ENCODE measurements at places on chromosomes 2 and 18.

DNA sequence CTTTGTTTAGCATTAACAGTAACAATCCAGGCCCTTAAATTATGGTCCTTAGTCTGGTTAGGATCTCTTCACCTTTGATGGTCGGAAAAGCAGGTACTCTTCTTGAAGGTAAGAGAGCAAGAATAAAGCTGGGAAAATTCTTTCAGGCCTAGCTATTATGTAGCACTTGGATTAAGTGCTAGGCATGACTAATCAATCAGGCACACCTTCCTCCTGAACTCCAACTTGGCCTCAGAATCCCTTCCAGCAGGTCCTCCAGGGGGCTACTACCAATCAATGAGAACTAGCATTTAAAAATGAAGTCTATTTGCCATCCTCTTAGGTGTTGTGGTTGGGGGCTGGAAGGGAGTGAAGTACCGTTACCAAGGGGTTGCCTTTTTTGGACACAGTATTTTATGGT is 3.7 kb downstream of the SMYD1 start:
- no peak for DNase-seq

GRCh38 chr18:28802546-28802945 is 625.6 kb upstream of the CDH2 start:
- no peak for DNase-seq

GRCh38 chr2:136985044-136985443 is 219.7 kb downstream of the THSD7B start:
- DNase-seq, result no peak

DNA sequence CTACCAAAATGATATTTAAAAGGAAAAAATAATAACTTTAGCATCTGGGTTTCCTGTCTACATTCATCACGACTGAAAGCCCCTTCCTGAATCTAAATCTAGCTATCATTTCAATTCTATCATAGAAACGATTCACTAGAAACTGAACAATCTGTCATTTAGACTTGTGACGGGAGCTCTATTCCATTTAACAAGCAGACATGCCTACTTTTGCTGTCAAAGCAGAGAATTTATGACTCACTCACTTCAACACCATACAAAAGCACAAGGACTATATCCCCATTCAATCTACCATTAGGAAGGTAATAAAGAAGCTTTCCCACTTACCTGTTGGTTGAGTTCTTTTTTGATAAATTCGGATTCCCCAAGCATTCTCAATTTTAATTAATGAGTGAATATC is 1072.3 kb downstream of the LRP1B start:
- no peak for DNase-seq

GRCh38 chr2:217054791-217055190 is 194.9 kb upstream of the TNP1 start:
- no peak for DNase-seq

DNA sequence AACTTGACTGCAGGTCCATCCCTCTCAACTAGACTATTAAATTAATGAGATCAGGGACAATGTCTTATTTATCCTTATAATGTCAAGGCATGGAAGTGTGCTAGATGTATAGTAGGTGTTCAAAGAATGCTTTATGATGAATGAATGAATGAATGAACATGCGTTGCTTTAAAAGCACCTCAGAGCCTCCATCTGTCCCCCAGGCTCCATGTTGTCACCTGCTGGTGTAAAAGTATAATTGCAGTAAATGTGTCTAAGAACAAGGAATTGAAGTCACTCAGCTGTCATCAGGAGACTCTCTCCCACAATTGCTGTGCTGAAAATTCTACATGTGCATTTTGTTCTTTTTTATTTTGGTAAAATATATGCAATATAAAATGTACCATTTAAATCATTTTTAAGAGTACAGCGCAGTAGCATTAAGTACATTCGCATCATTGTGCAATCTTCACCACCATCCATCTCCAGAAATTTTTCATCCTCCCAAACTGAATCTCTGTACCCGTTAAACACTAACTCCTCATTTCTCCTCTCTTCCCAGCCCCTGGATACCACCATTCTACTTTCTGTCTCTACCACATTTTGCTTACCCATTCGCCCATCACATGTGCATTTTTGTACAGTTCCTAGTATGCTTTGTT is 52.6 kb downstream of the GNAL start:
- DNase-seq, result no peak

- DNase-seq, result no peak
Measured at GRCh38 chr2:152084076-152084475, 14.8 kb downstream of the CACNB4 start.

GRCh38 chr18:55307505-55307904 is 280.5 kb downstream of the TCF4 start:
- no peak for DNase-seq

DNA sequence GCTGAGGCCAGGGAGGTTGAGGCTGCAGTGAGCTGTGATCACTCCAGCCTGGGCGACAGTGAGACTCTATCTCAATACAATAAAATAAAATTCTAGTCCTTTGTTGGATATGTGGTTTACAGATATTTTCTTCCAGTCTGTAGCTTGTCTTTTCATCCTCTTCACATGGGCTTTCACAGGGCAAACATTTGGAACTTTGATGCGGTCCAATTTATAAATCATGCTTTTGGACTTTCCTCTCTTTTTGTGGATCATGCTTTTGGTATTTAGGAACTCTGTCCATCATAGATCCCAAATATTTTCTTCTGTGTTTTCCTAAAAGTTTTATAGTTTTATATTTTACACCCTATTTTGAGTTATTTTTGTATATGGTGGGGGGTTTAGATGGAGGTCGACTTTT is 14.9 kb downstream of the RAB10 start:
- no peak for DNase-seq

DNA sequence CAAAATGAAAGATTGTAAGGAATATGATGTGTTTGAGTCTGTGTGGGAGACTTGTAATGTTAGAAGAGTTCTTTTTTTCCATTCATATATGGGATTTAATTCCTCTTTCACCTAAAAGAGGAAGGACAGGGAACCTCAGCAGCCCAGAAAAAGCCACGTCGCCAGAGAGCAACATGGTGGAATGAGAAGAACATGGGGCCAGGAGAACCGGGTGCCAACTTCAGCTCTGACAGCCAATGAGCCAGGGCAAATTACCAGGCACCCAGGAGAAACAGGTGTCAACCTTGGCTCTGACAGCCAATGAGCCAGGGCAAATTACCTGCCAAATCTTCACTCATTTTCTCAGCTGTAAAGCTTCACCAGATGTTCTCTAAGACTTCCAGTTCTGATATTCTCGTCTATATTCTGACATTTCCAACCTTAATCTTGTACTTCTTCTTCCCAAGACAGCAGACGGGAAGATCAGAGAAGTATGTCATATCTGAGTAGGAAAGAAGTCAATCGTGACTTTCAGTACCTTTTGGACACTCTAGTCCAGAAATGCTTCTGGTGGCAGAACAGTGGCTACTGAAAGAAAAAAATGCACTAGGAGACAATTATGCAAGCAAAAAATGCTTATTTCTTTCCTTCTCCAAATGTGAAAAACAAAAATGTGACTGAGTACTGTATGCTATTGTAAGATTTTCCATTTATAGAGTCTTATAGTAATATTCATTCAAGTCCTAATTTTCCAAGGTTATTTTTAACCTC is 79.2 kb upstream of the COL5A2 start:
- DNase-seq, result no peak

DNA sequence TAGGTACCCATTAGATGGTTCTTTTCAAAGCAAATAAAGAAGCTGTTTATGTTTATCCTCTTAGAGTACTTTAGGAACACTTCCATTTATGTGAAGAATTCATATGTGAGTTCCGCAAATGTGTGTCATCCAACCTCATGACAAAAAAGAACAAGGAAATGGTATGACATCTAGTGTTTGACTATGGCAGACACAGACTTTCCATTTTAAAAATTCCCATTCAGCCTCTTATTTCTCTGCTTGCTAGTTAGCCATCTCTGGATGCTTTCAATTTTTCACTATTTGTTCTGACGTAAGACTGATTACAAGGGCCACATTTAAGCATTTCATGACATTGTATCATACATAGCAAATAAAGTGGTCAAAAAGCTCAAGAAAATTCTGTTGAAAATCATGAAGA is 103.0 kb downstream of the ZAP70 start:
- DNase-seq, result no peak

DNA sequence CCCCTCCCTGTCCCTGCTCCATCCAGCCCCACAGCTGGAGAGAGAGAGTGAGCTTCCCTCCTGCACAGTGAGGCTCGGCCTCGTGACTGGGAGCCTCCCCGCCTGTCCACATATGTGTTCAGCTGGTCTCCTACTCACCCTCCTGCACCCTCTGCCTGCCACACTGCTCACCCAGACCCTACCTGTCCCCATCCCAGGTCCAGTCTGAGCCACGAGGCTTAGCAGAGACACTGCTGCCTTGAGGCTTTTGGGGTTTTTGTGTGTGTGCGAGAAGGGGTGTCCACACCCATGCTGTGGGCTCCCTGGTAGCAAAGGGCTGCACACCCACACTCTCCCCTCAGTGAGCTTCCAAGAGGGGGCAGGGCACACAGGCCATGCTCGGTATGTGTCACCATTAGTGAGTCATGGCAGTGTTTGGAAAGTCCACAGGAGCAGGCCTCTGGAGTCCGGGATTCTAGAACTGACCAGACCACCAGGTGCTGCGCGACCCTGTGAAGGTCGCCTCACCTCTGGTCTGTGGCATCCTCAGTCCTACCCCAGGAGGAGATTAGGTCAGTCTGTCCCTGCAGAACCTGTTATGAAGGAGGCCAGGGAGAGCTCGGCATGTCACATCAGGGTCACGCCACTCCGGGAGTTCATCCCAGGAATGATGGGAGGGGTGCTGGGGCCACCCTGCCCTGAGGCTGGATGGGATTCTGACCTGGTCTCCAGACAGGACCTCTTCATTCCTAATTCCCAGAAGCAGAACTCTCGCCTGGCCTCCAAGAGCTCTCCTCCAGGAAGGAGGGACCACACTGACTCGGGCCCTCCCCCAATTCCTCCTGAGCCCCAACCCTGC is 39.9 kb upstream of the SMAD7 start:
- no peak for DNase-seq

DNA sequence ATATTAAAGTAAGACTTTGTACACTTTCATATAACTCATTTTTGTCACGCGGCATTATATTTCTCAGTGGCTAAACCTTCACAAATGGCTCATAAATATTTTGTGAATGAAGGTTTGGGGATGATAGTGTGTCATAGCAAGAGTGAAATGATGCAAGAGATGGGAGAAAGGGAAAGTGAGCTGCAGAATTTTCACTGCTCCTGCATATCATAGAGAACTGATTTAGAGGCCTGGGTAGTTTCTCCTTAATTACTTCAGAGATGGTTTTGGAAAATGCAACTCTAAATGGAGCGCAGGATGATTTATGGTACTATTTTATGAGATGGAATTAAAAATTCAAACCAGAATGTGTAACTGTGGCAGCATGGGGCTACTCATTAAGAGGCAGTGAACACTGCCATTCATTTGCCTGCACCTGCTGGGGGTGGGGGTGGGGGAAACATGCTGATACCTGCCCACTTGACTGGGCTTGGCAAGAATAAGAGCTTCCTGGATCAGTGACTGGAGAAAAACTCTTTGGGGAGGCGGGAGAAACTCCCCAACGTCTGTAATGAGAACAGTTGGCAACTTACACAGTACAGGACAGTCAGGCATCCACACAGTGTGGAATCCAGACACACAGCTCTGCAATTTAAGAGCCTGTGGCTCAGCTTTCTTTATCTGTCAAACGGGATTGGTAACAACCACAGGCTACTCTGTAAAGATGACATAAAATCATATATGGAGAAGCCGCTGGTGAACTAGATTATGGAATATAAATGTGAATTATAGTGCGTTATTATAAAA is 941.9 kb downstream of the SLC4A3 start:
- DNase-seq, result no peak

GRCh38 chr2:186841940-186842339 is 7.0 kb downstream of the ZSWIM2 start:
- no peak for DNase-seq

DNA sequence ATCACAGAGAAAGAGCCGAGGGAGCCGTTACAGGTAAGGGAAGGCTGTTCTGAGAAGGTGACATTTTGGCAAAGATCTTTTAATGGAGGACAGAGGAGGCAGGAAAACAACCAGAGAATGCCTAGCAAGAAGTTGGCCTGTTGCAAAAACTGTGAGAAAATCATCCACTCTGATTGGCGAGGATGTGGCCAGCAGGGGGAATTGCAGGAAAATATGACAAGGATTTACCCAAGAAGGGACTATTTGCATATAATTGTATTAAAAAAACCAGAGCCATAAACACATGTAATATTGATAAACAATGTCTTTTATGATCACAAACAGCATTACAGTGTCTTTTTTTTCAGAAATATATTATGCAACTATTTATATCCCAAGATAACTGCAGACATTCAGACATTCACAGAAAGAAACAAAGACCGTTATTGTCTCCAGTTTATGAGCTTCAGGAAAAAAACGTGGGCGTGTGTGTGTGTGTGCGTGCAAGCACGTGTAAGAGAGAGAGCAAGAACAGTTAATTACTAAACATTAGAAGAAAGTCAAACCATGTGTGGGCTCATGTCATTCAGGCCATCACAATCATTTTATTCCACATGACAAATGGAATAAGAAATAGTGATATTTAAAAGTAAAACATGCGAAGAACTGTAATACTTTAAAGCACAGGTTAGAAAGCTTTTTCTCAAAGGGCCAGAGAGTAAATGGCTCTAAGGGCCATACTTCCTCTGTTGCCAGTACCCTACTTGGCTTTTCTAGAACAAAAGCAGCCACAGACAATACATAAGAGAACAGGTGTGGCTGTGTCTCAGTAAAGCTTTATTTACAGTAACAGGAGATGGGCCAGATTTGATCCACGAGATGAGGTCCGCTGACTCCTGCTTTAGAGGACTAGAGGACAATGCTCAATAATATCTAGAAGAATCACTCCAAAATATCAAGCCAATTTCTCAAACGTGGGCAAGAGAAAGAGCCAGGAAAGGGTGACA is 324.1 kb downstream of the DLGAP1 start:
- no peak for DNase-seq

Measured in CD4-positive, alpha-beta T cell treated with Interleukin-4 for 1 hour (primary cell).